ENCODE measurements at places on chromosomes 6 and 20.

DNA sequence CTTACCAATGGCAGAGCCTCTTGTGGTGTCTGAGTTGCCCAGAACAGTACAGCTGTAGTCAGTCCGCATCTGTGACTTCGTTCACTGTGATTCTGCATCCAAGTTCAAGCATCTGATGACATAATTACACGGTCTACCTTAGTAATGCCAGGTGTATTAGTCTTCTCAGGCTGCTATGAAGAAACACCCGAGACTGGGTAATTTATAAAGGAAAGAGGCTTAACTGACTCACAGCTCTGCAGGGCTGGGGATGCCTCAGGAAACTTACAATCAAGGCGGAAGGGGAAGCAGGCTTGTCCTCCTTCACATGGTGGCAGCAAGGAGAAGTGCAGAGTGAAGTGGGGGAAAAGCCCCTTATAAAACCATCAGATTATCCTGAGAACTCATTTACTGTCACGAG lies 163.9 kb upstream of the SULF2 start:
- no peak for DNase-seq

DNA sequence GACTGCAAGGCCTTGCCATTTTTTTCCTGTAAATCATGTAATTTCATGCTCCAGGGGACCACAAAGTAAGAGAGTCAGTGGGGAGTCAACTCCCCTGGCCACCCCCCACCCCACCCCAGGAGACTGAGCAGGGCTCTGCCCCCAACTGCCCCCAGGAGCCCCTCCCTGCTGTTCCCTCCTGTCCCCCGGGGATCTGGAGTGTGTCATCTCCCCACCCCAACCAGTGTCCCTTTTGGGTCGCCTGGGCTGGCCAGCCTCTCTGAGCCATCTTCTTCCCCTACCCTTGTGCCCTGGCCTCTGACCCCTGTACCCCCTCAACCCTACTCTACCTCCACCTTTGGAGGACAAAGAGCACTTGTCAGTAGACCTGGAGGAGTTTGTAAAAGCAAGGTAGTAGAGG lies 29.4 kb downstream of the FOXP4 start:
- DNase-seq = no peak

GRCh38 chr6:37783856-37784584 lies 35.5 kb upstream of the ZFAND3 start:
- peak; percentile 32 for DNase-seq

DNA sequence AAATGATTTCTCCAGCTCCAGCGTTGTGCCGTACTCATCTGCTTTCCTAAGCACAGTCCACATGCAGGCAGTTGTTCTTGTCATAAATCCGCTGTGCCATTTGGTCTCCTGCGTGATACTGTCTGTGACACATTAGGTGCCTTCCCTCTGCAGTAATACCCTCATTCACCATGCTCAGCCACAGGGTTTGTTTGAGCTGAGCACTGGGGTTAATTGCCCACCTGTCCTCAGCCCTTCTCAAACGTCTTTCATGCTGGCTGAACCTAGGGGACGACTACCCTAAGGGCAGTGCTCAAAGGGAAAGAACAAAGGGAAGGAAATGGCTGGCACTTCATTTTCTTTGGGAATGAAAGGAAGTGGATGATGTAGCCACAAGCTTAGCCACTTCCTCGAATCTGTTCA lies 64.2 kb upstream of the MYLIP start:
- no peak for DNase-seq

GRCh38 chr6:19603721-19604120 lies 233.4 kb upstream of the ID4 start:
- no peak for DNase-seq

- DNase-seq = no peak
Observed at GRCh38 chr6:91886183-91886795, 1299.4 kb upstream of the MAP3K7 start.

DNA sequence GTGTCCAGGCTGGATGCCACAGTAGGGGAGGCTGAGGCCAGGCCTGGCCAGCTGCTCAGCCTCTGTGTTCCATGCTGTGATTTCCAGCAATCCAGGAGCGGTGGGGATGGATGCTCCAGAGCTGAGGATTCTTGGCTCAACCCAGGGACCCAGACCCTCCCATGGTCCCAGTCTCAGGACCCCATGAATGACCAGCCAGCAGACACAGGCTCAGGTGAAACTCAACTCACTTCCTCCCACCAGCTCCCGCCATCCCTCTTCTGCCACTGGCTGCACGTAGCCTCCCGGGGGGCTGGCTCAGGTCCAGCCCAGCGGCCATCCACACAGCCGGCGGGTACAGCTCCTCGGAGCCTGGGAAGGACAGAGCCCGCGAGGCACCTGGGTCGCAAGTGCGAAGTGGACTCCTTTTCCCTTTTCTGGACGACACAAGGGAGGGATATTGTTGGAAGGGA lies 54.5 kb upstream of the DACT2 start:
- DNase-seq = no peak

DNA sequence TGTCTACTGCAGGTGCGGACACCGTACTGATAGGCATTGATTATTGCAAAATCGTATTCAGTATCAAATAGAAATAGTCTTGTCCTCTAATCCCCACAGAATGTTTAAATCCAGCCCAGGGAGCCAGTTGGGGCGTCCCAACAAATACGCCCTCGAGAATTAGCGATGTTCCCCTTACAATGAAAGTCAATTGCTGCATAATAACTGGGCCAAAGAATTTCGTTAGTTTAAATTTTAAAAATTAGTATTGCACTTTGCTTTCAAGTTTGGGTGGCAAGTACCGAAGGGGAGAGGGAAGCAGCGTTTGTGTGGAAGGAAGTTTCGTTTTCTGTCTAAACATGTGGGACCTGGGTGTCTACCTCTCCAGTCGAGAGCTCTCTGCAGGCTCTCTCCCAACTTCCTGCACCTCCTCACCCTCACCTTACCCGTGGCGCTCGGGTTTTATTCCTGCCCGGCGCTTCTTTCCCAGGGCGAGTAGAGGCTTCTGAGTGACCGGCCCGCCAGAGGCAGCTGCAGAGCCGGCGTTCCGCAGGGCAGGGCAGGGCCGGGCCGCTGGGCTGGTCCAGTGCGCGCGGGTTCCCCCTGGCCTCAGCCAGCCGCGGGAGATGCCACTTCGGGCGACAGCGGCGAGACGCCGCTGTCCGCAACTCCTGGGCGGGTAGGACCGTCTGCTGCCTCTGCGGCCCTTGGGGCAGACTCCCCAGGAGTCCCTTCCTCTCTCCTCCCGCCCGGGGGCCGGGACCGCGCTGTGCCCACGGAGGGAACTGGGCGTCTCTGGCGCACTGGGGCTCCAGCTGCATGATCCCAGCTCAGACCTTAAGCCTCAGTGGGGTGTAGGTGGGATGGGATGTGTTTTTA lies 862 bp upstream of the TFAP2C start:
- no peak for DNase-seq

GRCh38 chr6:51028276-51028675 lies 209.6 kb downstream of the TFAP2B start:
- DNase-seq = no peak
